ENCODE measurements at places on chromosomes 12 and 14.

DNA sequence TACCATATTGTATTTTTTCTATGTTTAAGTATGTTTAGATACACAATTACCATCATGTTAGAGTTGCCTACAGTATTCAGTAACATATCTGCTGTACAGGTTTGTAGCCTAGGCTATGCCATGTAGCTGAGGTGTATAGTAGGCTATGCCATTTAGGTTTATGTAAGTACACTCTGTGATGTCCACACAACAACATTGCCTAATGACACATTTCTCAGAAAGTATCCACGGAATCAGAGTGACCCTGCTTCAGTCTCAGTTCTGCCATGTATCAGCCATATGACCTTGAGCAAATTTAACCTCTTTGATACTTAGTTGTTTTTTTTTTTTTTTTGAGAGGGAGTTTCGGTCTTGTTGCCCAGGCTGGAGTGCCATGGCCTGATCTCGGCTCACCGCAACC, 12.7 kb downstream of the SUSD6 start:
- no peak for DNase-seq

GRCh38 chr14:24298892-24299254, 707 bp downstream of the DHRS1 start:
- no peak for DNase-seq

- no peak for DNase-seq
Measured at GRCh38 chr12:54251667-54252284, 28.1 kb downstream of the CBX5 start.

GRCh38 chr12:46472893-46473633, 100.5 kb upstream of the SLC38A2 start:
- DNase-seq: no peak

GRCh38 chr12:7628381-7628961, 37.2 kb downstream of the APOBEC1 start:
- no peak for DNase-seq

DNA sequence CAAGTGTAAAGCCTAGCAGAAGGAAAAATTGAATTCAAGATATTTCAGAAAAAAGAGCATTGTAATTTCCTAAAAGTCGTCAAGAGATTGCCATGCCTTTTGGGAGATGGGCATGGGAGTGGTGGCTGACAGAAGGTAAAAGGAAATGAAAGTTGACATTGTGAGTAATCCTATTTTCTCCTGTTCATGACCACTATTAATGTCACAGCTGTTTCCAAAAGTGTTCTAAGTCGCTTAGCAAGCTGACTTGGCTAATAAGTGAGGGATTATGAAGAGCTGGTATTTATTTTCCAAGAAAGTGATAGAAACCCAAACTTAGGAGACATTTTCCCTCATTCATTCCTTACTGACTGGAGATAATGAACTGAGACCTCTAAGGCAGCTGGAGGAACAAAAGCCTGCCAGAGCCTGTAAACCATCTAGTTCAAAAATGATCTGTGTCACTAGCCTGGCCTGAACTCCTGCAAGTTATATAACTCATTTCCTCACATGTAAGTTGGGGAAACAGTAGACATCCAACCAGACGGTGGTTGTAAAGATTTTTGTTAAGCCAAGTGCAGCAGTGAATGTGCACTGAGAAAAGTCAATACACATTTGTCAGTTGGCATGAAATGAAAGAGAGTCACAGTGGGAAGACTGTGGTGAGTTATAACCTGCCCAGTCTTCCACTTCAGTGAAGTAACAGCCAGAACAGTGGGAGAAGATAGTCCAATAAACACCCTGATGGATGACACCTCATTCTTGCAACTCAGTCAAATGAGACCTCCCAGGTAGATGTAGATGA, 75.8 kb downstream of the DIO2 start:
- no peak for DNase-seq

DNA sequence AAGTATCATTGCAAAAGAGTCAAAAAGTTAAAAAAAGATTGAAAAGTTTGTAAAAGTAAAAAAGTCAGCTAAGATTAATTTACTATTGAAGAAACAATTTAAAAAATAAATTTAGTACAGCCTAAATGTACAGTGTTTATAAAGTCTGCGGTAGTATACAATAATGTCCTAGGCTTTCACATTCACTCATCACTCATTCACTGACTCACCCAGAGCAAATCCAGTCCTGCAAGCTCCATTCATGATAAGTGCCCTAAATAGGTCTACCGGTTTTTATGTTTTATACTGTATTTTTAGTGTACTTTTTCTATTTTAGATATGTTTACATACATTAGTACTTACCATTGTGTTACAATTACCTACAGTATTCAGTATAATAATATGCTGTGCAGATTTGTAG, 43.9 kb upstream of the ABCC9 start:
- no peak for DNase-seq

- DNase-seq: no peak
Measured at GRCh38 chr12:27555361-27555760, 31.4 kb downstream of the PPFIBP1 start.

DNA sequence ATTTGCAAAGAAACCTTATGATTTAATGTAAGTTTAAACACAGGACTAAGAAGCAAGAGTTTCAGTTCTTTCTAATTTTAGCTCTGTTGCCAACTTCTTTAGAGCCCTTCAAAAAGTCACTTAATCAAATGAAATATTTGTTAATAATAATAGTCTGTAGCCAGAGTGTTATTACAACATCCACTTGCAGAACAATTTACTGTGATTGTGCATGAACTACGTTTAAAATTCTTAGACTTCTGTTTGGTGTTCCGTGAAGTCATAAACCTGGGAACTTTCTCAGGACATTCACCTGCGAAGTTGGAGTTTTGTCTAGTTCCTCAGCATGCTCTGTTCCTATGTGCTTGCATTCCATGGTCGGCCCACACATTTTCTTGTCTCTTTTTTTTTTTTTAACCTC, 244.0 kb upstream of the AVPR1A start:
- no peak for DNase-seq

GRCh38 chr12:5745251-5745888, 199.7 kb downstream of the ANO2 start:
- peak; percentile 32 for DNase-seq

GRCh38 chr12:89760783-89761182, 52.1 kb upstream of the ATP2B1 start:
- DNase-seq: no peak

DNA sequence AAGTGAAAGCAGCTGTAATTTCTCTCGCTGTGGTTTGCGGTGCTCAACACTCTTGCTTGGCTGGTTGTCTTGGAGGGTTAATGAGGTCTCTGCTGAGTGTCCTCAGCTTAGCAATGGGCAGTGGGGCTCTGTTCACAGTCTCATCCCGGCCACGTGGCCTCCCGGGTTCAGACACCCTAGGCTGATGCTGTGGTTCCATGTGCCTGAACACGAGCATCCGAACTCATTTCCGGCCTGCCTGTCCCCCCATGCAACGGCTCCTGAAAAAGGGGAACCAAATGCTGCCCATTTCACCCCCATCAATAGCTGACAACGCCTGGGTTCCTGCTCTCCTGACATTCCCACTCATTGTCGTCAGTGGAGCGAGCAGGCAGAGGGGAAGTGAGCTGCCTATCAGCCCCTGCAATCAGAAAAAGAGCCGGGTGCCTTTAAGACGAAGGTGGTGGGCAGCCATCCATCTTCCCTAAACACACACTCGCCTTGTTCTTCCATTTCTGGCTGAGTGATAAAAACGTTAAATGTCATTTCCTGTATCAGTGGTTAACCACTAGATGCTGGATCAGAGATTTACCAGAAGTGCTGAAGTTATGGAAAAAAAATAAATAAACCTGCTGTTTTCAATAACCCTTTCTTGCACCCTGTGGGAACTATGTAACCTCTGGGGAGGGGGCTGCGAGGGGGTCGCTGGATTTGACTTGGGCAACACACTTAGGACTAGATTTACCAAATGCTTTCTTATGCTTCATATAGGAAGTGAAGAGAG, 60.3 kb upstream of the BCL2L14 start:
- DNase-seq: no peak

DNA sequence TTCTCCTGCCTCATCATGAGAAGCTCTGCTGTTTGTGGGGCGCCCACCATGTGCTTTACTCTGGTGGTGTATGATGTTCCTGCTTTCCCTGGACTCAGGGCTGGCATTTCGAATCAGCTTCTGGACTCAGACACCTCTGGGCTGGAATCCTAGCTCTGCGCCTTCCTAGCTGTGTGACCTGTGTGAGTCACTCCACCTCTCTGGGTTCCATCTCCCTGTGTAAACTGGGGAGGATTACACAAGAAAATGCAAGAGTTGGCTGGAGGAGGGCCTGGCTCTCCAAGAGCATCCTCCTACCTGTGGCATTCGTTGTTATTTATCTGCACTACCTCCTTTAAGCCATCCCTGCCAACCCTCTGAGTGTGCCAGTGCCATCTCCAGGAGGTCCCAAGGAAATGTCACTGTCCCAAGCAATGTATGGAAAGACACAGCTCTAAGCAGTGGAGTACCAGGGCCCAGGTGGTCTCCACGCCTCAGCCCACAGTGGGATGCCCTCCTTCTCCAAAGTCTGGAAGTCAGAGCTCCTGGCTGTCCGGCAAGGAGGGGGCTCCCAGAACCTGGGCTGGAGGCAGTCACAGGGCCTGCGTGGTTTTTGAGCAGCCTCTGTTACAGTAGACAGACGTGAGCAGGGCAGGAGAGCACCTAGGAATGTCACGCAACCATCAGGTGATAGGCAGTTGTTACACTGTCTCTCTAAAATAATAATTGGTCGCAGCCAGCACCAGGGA, 7.3 kb upstream of the TNFAIP2 start:
- no peak for DNase-seq

GRCh38 chr14:24843494-24843893, 206.5 kb downstream of the STXBP6 start:
- no peak for DNase-seq

DNA sequence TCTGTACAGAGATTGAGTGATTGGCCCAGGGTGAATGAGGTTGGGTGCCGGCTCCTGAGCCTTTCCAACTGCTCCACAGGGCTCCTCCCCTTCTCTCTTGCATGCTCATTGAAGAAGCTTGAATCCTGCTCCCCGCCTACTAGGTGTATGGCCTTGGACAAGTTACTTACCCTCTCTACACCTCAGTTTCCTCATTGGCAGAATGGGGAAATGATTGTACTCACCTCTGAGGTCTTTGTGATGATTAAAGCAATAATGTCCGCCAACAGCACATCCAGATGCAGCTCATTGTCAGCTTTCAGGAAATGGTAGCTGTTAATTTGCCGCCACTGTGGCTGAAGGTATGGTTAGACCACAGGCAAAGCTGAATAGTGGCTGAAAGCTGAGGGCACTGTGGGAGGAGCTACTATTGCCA, 174.1 kb downstream of the CRADD start:
- no peak for DNase-seq

DNA sequence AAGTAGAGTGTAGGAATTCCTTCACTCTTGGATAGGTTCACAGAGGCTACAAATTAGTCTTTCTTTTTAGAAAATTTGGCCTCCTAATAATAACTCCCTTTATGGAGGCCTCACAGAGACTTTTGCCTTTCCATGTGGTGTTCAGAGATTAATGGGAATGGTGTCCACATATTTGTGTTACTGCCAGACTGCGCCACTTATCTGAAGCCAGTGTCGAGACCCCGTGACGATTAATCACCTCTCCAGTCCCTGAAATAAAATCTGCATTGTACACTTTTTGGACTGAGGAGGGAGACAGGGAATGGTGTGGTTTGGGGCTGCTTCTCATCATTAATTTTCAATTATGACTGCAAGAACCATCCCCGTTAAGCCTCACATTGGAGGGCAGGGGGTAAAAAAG, 980.5 kb downstream of the FLRT2 start:
- no peak for DNase-seq

DNA sequence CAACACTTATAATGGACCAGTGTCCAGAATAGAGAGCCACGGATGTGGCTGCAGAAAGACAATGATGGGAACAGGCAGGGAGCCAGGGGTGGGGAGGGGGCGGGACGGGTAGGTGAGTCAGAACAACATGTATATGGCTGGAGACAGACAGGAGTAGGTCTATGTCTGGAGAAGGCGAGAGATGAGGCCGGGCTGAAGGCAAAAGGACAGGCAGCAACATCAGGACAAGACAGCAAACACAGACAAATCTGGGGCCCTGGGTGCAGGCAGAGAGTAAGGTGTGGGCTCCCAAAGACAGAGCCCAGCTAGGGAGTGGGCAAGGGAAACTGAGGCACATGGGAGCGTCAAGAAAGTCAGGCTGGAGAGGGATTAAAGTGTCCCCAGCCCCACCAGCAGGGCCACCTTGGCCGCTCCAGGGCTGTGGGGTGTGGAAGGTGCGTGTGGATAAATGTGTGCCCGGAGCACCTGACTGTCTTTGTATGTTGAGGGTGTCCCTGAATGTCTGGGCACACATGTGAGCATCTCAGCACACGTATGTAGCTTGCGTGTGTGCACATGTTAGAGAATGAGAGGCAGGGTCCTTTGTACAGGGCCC, 44.1 kb downstream of the FAM222A start:
- DNase-seq: no peak

DNA sequence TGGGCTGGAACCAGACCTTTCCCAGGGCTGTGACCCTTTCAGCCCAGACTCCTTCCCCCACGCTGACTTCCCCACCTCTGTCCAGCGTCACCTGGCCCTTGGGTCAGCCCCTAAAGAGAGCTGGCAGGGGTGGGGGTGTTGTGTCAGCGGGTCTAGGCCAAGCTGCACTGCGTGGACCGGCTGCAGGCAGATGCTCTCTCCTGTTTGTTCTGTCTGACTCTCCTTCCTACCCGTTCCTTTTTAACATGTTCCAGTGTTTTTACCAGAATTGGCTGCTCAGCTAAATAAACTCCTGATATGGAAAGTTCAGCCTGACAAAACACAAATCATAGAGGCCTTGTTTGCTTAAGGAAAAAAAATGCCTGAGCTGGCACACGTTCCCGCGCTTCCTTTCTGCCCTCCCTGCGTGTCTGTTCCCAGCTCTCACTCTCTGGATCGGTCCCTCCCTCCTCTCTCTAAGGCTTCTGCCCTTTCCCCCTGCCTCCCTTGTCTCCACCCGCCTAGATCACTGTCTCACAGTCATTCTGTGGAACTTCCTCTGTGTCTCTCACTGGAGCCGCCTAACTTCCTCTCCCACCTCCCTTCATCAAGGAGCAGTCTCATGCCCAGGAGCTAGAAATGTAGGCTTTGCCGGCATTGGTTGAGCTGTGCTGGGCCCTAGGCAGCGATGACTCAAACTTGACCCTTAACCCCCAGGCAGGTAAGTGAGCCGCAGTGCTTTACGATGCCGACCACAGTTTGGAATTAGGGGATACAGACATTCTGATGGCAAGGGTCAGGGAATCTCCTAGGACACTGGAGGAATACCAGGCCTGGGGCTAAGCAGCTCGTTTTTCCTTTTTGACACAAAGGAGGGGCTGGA, 15.5 kb upstream of the MLXIP start:
- no peak for DNase-seq

GRCh38 chr12:57133916-57134315, 5.6 kb downstream of the LRP1 start:
- DNase-seq: no peak

- DNase-seq: no peak
Measured at GRCh38 chr14:101134161-101134631, 230.7 kb upstream of the RTL1 start.

DNA sequence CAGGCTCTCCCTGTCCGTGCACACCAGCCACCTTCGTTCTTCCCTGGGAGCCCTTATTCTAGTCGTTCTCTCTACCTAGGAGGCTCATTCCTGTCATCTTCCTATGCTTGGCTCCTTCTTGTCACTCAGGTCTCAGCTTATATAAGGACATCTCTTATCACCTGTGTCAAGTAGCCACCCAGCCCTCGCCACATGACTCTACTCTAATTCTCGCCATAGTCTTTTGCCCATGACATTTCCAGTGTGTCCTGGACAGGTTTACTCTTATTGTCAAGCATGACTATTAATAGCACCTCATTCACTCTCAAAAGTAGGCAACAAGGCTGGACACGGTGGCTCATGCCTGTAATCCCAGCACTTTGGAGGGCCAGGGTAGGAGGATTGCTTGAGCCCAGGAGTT, 175.7 kb upstream of the NUDT4 start:
- DNase-seq: no peak
